ENCODE measurements at places on chromosomes 1 and 21. TPM values are rescaled to one million over a fixed set of nuclear protein-coding genes. Genes with fewer than 3 reads are reported as not detected.

SLAMF8 gene
- 1.8 TPM for total RNA-seq

- no peaks in the 10 kb centered on the region for H3K36me3 ChIP-seq
- no peaks in the 10 kb centered on the region for H3K4me1 ChIP-seq
- no peak overlapping the region for H3K27ac ChIP-seq
- H3K4me3 ChIP-seq = no peak overlapping the region
- DNase-seq = no peak
- H3K27me3 ChIP-seq = peaks cover 3% of the 10 kb centered on the region
Observed at GRCh38 chr1:81878538-81878937, 77.8 kb downstream of the ADGRL2 start.

DNA sequence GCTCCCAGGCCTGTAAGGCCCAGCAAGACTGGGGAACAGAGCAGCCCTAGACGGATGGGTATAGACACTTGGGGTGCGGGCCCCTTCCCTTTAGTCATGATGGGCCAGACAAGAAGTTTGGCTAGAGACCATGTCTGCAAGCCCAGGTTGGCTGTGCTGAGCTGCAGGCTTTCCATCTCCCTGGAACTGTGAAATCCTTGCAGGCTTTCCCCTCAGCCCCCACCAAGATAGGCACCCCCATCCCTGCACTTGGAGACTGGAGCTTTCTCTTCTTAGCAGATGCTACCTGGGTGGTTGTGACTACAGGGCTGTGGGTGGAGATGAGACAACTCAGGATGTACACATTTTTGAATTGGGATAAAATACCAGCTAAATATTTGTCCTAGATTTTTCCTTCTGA is 110.3 kb downstream of the PTPRU start:
- H3K36me3 ChIP-seq = no peaks in the 10 kb centered on the region
- no peak overlapping the region for H3K27ac ChIP-seq
- DNase-seq = no peak
- no peaks in the 10 kb centered on the region for H3K4me1 ChIP-seq

DNA sequence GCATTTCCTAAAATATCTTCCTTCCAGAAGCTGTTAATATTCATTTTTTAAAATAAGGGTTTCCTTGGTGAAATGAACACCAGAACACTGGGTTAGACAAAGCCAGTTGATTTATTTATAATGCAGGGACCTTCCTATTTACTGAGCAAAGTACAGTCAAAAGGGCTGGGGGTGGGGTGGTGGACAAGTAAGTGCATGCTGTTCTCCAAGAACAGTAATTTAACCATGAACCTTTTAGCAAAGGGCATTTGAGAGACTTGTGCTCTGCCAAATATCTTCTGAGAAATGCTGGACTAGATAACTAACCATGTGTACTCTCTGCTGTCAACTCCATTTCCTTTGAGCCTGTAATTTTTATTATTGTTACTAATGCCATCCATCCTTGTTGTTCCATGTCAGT is 100.2 kb downstream of the OMA1 start:
- no peaks in the 10 kb centered on the region for H3K36me3 ChIP-seq
- H3K27me3 ChIP-seq = no peaks in the 10 kb centered on the region
- no peak for DNase-seq
- no peak overlapping the region for H3K4me3 ChIP-seq
- H3K4me1 ChIP-seq = no peaks in the 10 kb centered on the region

TMEM82 gene
- not detected for total RNA-seq

GJA5 gene
- not detected for total RNA-seq

DNA sequence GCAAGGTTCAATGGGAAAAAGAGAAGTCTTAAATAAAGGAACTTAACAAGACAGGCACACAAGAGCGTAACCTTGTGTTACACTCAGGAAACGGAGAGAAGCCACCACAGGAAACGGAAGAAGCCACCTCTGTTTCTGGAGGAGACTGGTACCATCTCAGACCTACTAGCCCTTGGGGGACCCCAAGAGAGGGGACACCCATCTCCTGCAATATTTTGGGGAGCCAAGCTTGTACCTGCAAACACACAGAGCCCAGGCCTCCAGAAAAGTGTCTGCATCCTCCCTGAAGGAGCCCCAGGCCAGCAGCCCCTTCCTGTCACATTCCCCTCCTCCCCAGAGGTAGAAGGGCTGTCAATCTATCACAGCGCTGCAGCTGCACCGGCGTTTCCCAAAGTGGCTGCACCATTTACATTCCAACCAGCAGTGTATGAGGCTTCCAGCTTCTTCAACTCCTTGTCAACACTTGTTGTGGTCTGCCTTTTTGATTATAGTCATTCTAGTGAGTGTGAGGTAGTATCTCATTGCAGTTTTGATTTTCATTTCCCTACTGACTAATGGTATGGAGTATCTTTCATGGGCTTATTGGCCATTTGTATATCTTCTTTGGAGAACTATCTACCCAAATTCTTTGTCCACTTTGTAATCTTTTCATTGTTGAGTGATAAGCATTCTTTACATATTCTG is 23.0 kb upstream of the PADI1 start:
- H3K27me3 ChIP-seq = peaks cover 28% of the 10 kb centered on the region
- peak overlapping the region; percentile 83 for H3K27ac ChIP-seq
- DNase-seq = peak; percentile 63
- H3K4me3 ChIP-seq = peak overlapping the region; percentile 77
- H3K4me1 ChIP-seq = peaks cover 34% of the 10 kb centered on the region

DNA sequence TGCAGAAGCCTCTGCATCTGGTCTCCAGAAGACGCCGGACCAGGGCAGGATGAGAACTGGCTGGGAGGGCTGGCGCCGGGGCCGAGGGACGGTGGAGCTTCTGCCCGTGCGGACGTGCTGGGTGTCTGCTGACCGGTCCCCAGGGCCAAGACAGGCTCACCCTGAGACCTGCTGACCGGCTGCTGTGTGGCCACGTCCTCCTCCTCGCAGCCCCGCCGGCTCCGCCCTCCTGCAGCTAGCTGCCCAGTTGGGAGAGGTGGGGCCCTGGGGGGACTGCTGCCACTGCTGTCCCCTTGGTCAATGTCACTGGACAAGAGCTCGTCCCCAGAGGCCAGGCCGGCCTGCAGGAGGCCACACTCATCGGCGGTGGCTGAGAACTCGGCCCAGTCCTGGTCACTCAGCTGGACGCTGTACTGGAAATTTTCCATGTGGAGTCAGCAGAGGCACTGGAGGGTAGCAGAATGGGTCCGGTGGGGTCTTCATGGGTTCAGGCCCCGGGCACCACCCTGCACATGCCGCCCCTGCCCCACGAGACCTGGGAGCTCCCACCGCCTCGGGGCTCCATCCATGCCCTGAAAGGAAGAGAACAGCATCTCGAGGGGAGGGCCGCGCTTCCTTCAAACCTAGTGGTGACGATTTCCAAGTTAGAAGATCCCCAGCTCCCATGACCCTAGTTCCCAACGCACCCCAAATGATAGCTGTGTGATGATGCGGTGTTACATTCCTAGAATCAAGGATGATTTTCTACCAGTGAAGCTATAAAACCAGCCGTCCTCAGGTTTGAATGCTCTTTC is 1.1 kb downstream of the PERM1 start:
- no peak for DNase-seq
- H3K4me1 ChIP-seq = no peaks in the 10 kb centered on the region
- peaks cover 1% of the 10 kb centered on the region for H3K36me3 ChIP-seq
- no peak overlapping the region for H3K27ac ChIP-seq
- no peak overlapping the region for H3K4me3 ChIP-seq
